ENCODE measurements at places on chromosomes 4 and X.

GRCh38 chr4:119113033-119113655 is 22.5 kb upstream of the MYOZ2 start:
- no peak for DNase-seq

GRCh38 chr4:46219872-46220271 is 96.0 kb upstream of the GABRG1 start:
- no peak for DNase-seq

GRCh38 chrX:118346258-118347094 is 570 bp downstream of the WDR44 start:
- peak; percentile 13 for DNase-seq

GRCh38 chr4:140070973-140071372 is 83.0 kb downstream of the MAML3 start:
- no peak for DNase-seq

- no peak for DNase-seq
Observed at GRCh38 chr4:63901304-63901703, 507.9 kb downstream of the TECRL start.

- DNase-seq: peak; percentile 36
Observed at GRCh38 chrX:12901486-12901885, 4.9 kb upstream of the TLR8 start.

DNA sequence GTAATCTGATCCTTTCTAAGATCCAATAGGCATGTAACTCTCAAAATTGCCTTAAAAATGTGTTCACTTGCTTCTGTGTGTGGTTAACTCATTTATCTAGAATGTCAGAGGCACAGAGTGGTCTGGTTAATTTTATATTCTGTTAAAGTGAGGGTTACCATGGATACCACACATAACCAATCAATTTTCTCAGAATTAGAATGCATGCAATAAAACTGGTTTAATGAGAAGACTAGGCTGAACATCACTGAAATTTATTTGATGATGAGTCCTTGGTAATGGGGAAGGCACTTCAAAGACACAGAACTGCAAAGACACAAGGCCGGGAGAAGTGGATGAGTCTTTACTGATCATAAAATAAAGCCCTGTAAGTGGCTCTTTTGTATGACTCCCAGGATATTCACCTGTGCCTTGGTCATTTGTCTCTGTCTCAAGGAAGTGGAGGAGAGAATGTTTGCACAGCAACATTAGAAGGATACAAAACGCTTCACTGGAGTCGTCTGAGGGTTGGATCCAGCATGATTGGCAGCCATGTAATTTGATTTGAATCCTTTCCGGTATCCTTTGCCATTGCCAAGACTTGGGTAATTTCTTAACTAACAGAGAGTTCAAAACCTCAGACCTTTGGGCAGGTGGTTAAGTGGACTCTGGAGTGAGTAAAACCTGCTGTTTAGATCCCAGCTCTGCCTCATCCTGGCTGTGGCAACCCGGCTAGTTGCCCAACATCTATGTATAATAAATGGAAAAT is 94.0 kb upstream of the RBPJ start:
- no peak for DNase-seq

- DNase-seq: no peak
Observed at GRCh38 chrX:110341189-110342035, 17.2 kb upstream of the RTL9 start.

DNA sequence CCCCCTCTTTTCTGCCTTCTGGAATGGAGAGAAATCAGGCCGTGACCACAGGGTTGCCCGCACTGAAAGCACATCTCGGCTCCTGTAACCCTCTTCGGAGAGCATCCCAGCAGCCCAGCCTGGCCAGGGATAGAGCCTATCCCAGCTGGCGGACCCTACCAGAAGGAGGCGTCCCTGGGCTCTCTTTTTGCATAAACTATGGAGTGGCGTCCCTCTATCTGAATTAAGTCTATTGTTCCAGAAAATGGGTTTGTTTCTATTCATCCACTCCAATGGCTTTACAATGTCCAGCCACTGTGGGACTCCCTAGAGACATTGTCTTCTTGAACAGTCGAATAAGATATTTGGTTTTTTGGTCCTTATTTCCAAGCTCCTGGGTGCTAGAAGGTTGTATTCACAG is 689 bp upstream of the NHSL2 start:
- DNase-seq: no peak

DNA sequence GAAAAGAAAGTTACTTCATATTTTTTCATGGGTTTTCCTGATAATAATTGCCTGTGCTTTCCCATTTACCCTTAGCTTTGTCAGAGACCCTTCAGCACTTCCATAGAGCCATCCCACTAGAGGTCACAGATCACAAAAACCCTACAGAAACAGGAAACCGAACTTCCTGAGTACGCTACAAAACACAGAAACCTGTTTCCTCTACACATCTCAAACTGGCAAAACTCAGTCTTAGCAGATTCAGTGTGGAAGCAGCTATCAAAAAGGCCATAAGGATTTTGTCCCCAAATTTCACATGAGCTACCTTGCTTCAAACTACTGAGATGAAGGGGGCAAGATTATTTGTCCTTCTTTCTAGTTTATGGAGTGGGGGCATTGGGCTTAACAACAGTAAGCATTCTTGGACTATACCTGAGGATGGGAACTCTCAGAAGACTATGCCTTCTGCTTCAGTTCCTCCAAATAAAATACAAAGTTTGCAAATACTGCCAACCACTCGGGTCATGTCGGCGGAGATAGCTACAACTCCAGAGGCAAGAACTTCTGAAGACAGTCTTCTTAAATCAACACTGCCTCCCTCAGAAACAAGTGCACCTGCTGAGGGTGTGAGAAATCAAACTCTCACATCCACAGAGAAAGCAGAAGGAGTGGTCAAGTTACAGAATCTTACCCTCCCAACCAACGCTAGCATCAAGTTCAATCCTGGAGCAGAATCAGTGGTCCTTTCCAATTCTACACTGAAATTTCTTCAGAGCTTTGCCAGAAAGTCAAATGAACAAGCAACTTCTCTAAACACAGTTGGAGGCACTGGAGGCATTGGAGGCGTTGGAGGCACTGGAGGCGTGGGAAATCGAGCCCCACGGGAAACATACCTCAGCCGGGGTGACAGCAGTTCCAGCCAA is at the start of gene MMRN1:
Gene MMRN1, plus strand, starts transcription at position 206 of the 902 bp plus-strand sequence. Its CDS starts 118 bp downstream, at position 324.
- DNase-seq: no peak

- DNase-seq: no peak
Observed at GRCh38 chrX:48908600-48908999, 2.8 kb downstream of the SLC35A2 start.

GRCh38 chr4:145830699-145831098 is 107.9 kb downstream of the ZNF827 start:
- DNase-seq: no peak

GRCh38 chr4:57162499-57163019 is 52.4 kb upstream of the IGFBP7 start:
- no peak for DNase-seq

DNA sequence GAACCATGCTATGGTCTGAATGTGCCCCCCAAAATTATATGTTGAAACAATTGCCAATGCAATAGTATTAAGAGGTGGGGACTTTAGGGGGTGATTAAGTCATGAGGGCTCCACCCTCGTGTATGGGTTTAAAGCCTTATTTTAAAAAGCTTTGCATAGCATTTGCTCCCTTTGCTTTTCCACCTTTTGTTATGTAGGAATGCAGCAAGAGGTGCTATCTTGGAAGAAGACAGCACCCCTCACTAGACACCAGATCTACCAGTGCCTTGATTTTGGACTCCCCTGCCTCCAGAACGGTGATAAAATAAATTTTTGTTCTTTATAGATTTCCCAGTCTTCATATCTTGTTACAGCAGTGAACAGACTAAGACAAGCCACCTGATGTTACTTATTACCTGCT is 23.3 kb upstream of the NPNT start:
- DNase-seq: no peak

GRCh38 chr4:137934911-137935310 is 307.2 kb downstream of the SLC7A11 start:
- no peak for DNase-seq

- no peak for DNase-seq
Observed at GRCh38 chrX:109347632-109348031, 134.3 kb downstream of the GUCY2F start.

GRCh38 chr4:75723163-75724065 is 963 bp upstream of the USO1 start:
- DNase-seq: no peak

DNA sequence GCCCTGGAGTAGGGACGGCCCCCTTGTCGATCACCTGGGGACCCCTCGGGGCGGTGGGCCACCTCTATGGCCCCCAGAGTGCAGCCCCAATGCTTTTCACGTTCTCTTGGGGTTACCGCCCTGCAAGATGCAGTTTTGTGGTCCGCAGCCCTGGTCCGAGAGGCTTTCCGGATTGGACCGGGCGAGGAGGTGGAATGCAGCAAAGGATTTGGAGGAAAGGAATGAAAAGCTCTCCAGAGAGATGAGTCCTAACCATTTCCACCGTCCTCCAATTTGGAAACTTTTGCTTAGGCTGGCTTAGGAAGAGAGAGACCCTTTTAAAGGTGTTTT is 601 bp downstream of the SLC25A43 start:
- no peak for DNase-seq

DNA sequence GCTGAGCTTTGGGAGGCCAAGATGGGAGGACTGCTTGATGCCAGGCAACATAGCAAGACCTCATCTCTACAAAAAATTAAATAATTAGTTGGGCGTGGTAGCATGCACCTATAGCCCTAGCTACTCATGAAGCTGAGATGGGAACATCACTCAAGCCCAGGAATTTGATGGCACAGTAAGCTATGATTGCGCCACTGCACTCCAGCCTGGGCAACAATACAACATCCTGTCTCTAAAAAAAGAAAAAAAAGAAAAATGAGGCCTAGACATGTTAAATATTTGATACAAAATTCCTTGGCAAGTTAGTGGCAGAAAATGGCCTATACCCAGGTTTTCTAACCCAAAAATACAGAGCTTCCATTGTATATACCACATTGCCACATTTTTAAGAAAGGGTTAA is 88.1 kb upstream of the MAB21L2 start:
- DNase-seq: no peak

- no peak for DNase-seq
Observed at GRCh38 chr4:89373394-89373793, 65.8 kb upstream of the GPRIN3 start.

GRCh38 chrX:45266456-45266855 is 65.8 kb upstream of the DIPK2B start:
- no peak for DNase-seq

DNA sequence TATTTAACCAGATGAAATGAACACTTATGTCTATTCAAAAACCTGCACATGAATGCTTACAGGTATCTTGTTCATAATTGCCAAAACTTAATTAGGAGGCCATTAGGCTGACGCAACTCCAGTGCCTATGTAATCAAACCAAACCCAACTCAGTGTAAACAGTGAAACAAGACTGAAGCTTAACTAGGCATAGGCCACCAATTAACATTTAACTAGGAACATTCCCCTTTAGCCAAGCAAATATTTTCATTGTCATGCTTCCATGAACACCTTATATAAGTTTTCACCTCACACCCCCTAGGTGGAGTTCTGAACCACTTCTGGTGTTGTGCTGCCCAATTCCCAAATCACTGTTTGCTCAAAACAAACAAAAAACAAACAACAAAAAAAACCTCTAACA is 686.0 kb downstream of the STPG2 start:
- DNase-seq: no peak

DNA sequence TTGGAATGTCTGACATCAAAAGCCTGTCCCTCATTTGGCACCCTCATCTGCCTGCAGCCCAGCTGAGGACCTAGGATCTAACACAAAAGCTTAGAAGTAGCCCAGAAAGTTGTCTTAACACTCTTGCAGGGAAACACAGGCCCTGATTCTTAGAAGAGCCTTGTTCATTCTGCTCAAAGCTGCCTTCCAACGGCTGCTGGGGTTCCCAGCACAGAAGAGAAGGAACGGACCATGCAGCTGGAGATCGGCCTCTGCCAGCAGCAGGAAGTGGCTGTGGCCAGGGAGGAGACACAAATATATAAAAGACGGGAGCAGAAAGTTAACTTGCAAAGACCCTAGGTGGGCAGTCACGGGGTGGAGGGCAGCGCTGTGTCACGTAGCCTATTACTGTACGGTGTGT is 20.4 kb downstream of the PRPS2 start:
- no peak for DNase-seq

- no peak for DNase-seq
Observed at GRCh38 chr4:37601531-37601930, 84.6 kb downstream of the RELL1 start.

- DNase-seq: no peak
Observed at GRCh38 chr4:173171098-173171497, 2.5 kb downstream of the GALNT7 start.

- DNase-seq: no peak
Observed at GRCh38 chrX:119401569-119401968, 2.4 kb downstream of the SLC25A43 start.
